T-cell (primary cell): ENCODE measurements at places on chromosomes 2 and 18. TPM values are rescaled to one million over a fixed set of nuclear protein-coding genes. Genes with fewer than 3 reads are reported as not detected.

DNA sequence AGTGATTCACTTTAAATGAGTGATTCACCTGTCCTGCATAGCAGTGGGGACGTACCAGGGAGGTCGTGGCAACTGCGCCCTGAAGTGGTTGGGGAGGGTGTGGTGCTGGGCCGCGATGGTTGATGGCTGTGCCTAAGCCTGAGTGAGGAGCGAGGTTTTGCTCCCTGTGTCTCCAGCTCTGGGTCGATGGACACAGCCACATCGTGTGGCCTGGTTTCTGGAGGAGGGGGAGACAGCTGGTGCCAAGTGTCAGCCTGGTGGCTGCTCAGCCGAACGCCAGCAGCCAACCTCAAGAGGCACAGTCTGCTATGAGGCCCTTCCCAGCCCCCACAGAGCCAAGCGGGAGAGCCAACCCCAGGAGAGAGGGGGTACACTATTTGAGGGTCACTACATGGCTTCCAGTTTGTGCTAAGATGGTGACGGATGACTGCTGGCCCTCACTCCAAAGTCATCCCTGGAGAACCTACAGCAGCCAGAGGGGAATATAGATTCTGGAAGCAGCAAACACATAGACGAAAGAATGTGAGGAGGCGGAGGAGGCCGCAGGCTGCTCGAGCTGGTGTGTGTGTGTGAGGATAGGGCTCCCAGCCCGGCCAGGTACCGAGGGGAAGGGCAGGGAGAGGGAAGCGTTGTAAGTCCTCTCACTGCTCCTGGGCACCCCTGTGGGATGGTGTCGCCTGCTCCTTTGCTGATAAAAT is 58.6 kb upstream of the OTOF start:
- H3K27ac ChIP-seq: no peak overlapping the region
- DNase-seq: no peak
- no peaks in the 10 kb centered on the region for H3K4me1 ChIP-seq
- H3K27me3 ChIP-seq: no peaks in the 10 kb centered on the region

DNA sequence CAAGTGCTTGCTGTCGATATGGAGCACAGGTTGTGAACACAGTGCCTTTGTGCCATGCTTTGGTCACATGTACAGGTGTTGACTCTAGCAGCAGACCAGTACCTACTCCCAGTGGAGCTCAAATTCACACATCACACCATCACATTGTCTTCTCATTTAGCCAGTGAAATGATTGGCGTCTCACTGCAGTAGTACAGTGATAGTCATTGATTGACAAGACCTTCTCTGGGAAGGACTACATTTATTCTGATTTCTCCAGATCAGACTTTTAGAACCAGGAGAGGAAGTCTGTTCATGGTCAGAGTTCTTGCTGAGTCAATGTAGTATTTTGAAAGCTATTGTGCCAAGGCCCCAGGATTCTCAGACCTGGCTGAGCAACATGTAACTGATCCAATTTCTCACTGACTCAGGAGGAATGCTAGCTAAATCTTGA is 75.2 kb downstream of the FMNL2 start:
- H3K4me3 ChIP-seq: no peak overlapping the region
- no peaks in the 10 kb centered on the region for H3K27me3 ChIP-seq
- no peak for DNase-seq
- no peak overlapping the region for H3K27ac ChIP-seq
- H3K36me3 ChIP-seq: no peaks in the 10 kb centered on the region

DNA sequence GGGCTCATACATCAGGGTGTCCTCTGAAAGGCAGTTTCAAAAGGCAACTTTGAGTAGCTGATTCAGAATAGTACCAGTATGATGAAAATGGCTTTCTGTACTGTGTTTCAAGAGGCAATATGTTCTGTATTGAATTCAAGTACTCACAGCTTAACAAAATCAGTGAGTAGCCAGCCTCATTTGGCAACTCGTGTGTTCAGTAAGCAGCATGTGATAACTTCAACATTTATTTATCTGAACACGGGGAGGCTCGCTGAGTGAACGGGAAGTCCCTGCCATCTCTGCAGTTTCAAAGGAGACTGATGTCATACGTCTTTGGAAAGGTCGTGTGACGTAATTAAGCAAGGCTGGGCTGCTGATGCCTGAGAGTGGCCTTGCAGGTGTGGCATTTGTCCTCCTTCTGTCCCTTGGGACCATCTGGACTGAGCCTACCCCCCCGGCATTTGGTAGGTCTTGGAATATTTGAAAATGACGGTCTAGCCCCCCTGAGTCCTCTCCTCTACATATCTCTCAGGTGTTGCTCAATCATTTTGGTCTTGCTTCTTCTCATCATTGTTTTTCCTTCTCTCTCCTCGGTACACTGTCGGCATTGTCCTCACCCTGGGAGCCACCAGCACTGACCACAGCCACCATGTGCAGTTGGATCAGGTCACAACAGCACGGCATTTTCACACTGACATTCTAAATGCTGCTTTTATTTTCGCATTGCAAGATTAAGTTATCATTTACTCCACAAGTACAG is 62.8 kb downstream of the SMIM21 start:
- H3K4me1 ChIP-seq: no peaks in the 10 kb centered on the region
- peaks cover 21% of the 10 kb centered on the region for H3K27me3 ChIP-seq
- no peaks in the 10 kb centered on the region for H3K36me3 ChIP-seq

The TSN gene
- 48.4 TPM for total RNA-seq

DNA sequence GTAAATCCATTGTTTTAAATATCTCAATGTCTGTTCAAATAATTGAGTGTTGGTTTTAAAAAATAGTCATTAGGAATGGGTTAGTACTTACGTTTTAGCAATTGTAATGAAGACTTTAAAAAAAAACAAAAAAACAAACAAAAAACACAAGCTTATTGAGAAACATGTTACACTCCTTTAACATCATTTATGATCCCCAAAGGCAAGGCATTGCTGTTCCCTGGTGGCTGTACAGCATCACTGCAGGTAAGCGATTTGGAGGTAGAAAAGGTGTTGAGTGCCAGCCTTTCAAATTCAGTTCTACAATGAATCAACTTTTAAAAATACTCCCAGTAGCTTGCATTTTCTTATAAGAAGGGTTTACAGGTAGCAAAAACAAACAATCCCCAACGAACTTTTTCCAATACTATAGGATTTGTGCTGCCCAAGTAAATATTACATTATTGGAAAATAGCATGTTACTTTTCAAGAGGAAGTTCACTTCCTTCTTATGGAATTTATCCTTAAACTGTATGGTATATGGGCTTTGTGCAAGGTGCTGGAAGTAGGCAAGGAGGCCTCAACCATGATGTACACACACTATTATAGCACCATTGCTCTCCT is 27.5 kb downstream of the CNRIP1 start:
- no peak overlapping the region for H3K4me3 ChIP-seq
- H3K27ac ChIP-seq: no peak overlapping the region
- peak; percentile 5 for DNase-seq

DNA sequence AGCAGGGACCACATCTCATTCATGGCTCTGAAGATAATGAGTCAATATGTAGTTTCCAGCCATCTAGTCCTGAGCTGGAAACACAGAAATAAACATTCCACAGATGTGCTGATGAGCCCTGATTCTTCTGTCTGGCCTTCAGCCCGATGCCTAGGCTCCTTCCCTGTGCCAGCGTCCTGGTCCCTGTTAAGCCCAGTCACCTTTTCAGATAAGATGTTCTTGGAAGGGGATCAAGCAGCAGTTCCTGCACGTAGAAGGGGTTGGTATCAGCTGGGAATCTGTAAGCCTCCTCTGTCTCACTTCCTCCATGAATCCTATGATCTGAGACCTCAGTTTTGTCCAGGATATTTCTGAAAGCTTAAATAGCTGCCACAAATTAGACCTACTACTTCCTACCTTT is 149.3 kb downstream of the TTC32 start:
- no peak overlapping the region for H3K4me3 ChIP-seq
- DNase-seq: no peak
- H3K4me1 ChIP-seq: no peaks in the 10 kb centered on the region
- peaks cover 10% of the 10 kb centered on the region for H3K27me3 ChIP-seq

- no peak within 1 kb of the TSS for H3K27ac ChIP-seq
- H3K27me3 ChIP-seq: no peaks in the 10 kb centered on the region
- DNase-seq: no peak
- H3K36me3 ChIP-seq: no peaks in the 10 kb centered on the region
- no peaks in the 10 kb centered on the region for H3K4me1 ChIP-seq
These were observed at the start of gene C2orf72 for GRCh38 chr2:231037202-231037730. TSS of gene C2orf72 (plus strand) at chr2:231037523. CDS start at chr2:231037566, 43 bp downstream.

GRCh38 chr2:68716604-68717304 is 17.9 kb upstream of the ARHGAP25 start:
- H3K36me3 ChIP-seq: no peaks in the 10 kb centered on the region
- no peak overlapping the region for H3K4me3 ChIP-seq
- H3K27ac ChIP-seq: peak overlapping the region; percentile 57
- no peak for DNase-seq
- peaks cover 52% of the 10 kb centered on the region for H3K4me1 ChIP-seq

The FBXO48 gene
- 4.5 TPM for total RNA-seq

The EVX2 gene
- total RNA-seq: not detected

The DSC1 gene
- total RNA-seq: 1.5 TPM

The CNDP1 gene
- 0.76 TPM for total RNA-seq

GRCh38 chr2:233940376-233941276 is 23.5 kb downstream of the TRPM8 start:
- peaks cover 12% of the 10 kb centered on the region for H3K27me3 ChIP-seq
- H3K36me3 ChIP-seq: no peaks in the 10 kb centered on the region
- no peak overlapping the region for H3K27ac ChIP-seq
- H3K4me3 ChIP-seq: no peak overlapping the region

The SLC16A14 gene
- 0.33 TPM for total RNA-seq

DNA sequence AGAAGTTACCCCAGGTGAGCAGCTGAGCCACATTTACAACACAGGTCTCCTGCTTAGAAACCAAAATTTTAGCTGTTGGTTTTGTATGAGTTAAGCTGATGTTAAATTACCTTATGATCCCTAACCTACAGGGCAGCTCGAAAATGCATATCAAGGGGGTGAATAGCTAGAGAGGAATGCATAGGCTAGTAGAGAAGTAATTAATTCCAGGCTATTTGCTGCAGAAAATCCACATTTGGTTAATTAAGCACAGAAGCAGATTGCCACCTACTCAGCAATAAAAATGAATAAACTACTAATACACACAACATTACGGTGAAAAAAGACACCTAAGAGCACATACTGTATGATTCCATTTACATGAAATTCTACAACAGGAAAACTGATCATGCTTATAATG is 91.4 kb downstream of the OSBPL1A start:
- H3K4me3 ChIP-seq: no peak overlapping the region
- no peak overlapping the region for H3K27ac ChIP-seq
- no peaks in the 10 kb centered on the region for H3K36me3 ChIP-seq
- H3K27me3 ChIP-seq: peaks cover 2% of the 10 kb centered on the region
- DNase-seq: no peak

GRCh38 chr18:27075828-27076227 is 109.3 kb downstream of the CHST9 start:
- H3K27ac ChIP-seq: no peak overlapping the region
- no peaks in the 10 kb centered on the region for H3K4me1 ChIP-seq
- no peak for DNase-seq
- H3K27me3 ChIP-seq: no peaks in the 10 kb centered on the region

DNA sequence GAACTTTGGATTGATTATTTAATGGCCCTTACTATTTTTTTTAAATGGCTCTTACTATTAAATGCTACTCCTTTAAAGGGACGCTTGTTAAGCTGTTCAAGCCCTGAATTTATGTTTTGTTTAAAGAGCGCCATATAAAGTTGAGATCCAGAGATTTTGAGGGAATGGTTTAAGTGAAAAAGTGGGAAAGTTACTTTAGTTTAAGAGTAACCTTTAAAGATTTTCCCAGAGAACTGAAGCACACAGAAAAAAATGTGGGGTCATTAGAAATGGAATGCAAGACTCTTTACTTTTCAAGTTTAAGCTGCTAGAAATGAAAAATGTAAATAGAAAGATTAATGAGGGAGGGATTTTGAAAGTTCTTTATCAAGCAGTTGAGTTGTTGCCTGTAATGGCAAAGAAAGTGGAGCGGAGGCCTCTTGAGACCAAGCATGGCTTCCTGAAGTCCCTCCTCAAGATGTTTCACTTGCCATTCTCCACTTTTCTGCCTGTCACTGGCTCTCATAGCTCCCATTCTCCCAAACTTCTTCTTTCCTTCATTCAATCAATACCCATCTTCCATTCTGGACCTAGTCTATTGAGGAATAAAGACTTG is 93.2 kb downstream of the KCNS3 start:
- no peak for DNase-seq
- no peaks in the 10 kb centered on the region for H3K27me3 ChIP-seq
- H3K27ac ChIP-seq: no peak overlapping the region
- H3K36me3 ChIP-seq: no peaks in the 10 kb centered on the region
- no peak overlapping the region for H3K4me3 ChIP-seq

- H3K27me3 ChIP-seq: no peaks in the 10 kb centered on the region
- no peak overlapping the region for H3K27ac ChIP-seq
- no peaks in the 10 kb centered on the region for H3K4me1 ChIP-seq
- H3K36me3 ChIP-seq: no peaks in the 10 kb centered on the region
These were observed 83.5 kb downstream of the HRH4 start for GRCh38 chr18:24543795-24544498.

The SFXN5 gene
- total RNA-seq: 14.2 TPM

The AGXT gene
- total RNA-seq: not detected

The LRRTM1 gene
- total RNA-seq: not detected

The ANKRD23 gene
- total RNA-seq: 10.1 TPM

The PROM2 gene
- 0.30 TPM for total RNA-seq

DNA sequence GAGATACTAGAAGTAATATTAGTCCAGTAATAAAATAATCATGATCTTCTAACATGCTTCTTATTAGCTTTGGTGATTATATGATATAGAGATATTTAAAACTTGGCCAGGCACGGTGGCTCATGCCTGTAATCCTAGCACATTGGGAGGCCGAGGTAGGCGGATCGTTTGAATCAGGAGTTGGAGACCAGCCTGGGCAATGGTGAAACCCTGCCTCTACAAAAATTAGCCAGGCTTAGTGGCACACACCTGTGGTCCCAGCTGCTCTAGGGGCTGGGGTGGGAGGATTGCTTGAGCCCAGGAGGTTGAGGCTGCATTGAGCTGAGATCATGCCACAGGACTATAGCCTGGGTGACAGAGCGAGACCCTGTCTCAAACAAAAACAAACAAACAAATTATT is 87.0 kb downstream of the WDR7 start:
- H3K27ac ChIP-seq: no peak overlapping the region
- no peak overlapping the region for H3K4me3 ChIP-seq
- H3K36me3 ChIP-seq: peaks cover 23% of the 10 kb centered on the region
- no peaks in the 10 kb centered on the region for H3K4me1 ChIP-seq
- H3K27me3 ChIP-seq: no peaks in the 10 kb centered on the region

GRCh38 chr2:160205505-160205904 is 5.4 kb upstream of the ITGB6 start:
- peaks cover 8% of the 10 kb centered on the region for H3K4me1 ChIP-seq
- no peaks in the 10 kb centered on the region for H3K27me3 ChIP-seq
- H3K27ac ChIP-seq: no peak overlapping the region

The GALNT3 gene
- total RNA-seq: 2.8 TPM
